ENCODE measurements at places on chromosomes 13 and 19.

- peak; percentile 58 for DNase-seq
These were observed 87.6 kb upstream of the SLC15A1 start for GRCh38 chr13:98839856-98840769.

- DNase-seq: no peak
These were observed 210.1 kb downstream of the MAB21L1 start for GRCh38 chr13:35266412-35266811.

GRCh38 chr19:35357867-35358573, at the start of gene FFAR3:
FFAR3 (plus strand) TSS chr19:35358460; CDS start chr19:35358891, 431 bp downstream.
- DNase-seq: peak; percentile 55

DNA sequence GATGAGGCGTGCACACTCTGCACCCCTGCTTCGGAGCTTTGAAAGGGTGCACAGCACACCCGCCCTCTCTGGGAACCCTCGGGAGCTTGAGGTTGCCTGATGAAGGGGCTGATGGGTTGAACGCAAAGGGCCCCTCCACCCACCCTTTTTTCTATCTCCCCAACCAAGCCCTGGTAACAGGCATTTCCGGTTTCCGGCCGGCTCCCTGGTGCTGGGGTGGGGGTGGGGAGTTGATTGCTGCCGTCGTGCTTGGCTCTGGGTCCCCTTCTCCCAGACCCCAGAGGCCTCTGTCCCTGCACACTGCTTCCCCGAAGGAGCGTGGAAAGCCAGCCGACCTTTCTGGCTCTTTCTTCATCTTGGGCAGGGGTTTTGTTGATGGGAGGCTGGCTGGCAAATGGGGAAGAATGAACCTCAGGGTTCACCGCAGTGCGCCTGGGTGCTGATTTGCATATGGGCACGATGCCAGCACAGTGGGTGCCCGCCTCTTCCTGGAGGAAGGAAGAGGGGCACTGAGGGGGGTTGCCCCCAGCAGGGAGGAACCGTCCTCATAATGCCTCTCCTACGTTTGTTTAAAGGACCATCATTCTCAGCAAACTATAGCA, 29.1 kb downstream of the VAV1 start:
- DNase-seq: peak; percentile 63

DNA sequence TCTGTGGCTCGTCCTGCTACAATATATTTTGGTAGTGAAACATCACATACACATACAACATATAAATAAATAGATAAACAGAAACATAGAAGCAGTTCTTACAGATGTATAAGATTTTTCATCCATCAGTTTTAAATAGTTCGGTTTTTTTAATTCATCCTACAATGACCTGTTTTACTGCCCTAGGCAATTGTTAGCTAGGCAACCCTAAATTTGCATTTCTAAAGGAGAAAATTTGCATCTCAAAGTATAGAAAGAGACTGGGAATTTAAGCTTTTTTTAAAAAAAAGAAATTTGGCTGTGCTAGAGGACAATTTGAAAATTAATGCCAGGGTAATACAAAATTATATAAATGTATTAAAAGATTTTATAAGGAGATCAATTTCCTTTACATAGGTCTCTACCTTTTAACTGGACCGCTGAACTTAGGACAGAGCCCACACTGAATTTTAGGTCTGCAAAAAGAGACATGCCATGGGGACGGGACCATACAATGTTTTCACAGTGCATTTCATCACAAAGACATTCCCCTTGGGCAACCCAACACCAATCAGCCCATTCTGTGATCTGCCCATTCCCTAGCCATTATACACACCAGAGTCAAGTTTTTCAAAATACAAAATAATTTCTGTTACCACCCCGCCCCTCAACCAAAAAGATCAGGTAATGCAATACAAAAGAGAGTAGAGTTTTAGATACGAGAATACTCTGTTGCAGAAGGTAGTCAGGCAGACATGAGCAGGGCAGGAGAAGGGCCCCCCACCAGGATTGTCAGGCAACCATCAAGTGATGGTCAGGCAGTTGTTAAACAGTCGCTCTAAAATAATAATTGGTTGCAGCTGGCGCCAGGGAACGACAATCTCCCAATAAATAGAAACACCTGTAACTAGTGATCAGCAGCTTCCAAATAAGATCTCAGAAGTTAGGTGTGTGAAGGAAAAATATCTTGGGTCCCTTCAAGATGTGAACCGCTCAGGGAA, 299.7 kb upstream of the SGCG start:
- DNase-seq: no peak

GRCh38 chr13:43564952-43565351, 221.8 kb downstream of the ENOX1 start:
- no peak for DNase-seq

GRCh38 chr13:112204346-112205327, 137.7 kb downstream of the SOX1 start:
- DNase-seq: no peak

DNA sequence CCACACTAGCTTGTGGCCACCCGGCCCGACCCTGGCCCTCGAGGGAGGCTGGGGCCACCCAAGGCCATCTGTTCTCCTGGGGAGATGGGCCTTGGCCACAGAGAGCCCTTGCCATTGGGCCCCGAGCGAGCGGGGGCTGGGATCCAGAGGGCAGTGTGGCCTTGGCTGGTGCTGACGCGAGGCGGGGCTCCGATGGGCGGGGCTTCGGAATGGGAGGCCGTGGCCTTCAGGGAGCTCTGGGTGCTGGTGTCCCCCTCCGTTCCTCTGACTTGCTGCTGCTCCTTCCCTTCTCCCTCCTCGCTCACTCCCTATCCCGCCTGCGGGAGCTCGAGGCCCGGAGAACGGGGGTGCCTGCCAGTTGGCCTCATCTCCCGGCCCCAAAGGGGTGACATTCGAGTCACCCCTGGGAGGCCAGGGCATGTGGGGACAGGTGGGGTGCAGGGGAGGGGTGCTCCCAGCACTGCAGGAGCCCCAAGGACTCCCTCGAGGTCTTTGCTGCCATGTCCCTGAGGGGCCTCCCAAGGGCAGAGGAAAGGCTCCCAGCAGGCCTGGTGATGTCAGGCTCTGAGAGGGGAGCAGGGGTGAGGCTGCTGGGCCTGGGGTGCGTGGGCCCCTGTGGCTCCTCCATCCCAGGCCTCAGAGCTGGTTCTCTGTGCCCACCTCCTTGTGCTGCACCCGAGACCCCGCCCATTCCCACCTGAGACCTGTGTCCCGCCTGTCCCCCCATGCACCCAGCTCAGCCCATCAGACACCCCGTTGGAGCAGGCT, 4.2 kb downstream of the NCLN start:
- DNase-seq: no peak

DNA sequence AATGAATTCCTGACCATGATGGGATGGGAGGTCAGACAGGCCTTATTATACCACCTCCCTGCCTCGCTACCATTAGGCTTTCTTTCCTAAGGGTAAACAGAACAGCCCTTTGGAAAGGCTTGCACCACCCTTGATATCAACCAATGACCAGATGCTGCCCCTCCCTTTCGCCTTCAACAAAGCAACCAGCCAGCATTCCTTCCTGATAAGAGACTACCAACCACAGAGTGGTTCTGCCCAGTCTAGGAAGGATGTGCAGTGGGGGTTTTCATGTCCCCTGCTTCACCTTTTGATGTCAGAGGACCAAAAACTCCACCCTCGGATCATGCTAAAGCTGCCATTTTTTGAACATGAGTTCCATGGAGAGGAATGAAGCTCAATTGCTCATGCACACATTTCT, 21.7 kb downstream of the TEX30 start:
- no peak for DNase-seq

GRCh38 chr19:15779756-15780476, 7.5 kb upstream of the OR10H5 start:
- no peak for DNase-seq

GRCh38 chr19:38388349-38389100, at the start of gene SPRED3:
SPRED3 (plus strand) TSS chr19:38388697; CDS start chr19:38390303, 1,606 bp downstream.
- no peak for DNase-seq

DNA sequence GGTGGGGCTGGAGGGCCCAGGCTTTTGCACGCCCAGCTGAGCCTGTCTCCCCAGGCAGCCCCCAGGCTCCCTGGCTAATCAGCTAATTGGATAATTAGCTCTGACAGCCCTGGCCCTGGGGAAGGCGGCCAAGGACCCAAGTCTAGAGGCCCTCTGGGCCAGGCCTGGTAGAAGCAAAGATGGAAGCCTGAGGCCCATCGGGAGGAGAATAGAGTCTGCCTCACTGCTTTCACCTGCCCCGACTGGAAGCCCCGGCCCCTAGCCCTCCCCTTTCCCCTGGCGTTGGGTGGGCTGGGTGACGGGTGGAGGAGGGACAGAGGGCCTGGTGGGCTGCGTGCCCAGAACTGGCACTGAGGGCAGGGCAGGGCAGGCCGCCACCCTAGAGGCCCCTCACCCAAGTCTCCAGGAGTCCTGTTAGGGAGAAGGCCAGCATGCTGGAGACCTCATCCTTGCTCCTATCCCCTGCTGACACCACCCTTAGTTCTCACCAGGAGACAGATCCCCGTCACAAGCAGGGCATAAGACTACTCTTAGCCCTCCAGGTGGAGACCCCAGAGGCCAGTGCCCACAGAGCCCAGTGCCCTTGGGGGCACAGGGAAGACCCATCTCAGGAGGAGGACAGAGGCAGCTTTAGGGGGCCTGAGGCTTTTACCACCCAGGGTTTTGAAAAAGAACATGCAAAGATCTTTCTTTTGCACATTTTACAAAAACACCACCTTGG, 12.0 kb downstream of the LYL1 start:
- no peak for DNase-seq

DNA sequence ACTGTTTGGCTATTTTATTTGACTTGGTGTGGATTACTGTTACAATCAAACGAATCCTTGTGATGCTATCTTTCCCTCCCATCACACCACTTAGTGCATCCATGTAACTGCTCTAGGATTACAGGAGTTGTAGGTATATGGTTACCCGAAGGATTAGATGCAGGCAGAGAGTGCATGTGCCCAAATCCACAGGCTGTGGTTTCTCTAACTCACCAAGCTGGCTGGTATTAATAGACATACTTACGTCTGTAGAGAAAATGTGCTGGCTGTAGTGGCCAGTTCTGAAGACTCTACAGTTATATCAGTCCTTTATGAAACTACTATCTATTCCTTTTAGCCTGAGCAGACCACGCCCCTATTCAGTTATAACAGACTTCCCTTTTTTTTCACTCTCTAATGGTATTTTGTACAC, 1.1 kb upstream of the HMGB1 start:
- DNase-seq: no peak

GRCh38 chr13:32041429-32041828, 9.9 kb downstream of the FRY start:
- DNase-seq: no peak
